NCI-H748 treated with DMSO at 0.1 percent for 48 hours (cell line): ENCODE measurements at places on chromosomes 16 and 17.

DNA sequence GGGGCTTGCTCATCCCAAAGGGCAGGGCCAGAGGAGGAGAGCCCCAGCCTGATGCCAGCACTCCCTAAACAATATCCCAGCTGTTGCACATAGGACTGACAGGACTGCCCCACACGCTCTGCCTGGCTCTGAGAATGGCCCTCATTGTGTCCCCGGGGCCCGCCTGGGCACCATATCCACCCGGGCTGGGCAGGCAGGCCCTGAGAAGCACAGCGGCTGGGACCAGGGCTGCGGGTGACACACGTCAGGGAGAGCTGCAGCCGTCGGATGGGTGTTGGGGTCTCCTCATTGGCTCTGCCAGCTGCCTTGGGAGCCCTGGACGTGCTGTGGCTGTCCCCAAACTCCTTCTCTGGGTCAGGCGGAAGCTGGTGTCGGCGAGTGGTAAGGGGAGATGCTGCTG lies 4.2 kb downstream of the BCAR1 start:
- no peak for DNase-seq

- DNase-seq = no peak
Observed at GRCh38 chr17:78526231-78527025, 50.8 kb downstream of the DNAH17 start.

DNA sequence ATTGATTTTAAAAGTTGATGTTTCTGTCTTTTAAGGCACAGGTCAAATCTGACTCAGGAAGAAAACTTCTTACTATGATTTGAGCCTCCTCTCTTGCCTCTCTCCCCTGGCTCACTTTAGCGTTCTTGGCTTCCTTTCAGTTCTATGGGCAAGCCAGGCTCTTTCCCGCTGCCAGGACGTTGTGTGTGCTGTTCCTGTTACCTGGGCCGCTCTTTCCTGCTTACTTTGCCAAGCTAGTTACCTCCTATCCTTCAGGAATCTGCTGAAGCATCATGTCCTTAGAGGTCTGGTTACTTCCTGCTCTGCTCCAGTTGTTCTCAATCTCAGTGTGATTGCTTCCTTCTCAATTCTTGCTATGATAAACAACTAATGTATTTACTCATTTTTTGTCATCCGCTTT lies 1108.5 kb upstream of the EEF2KMT start:
- DNase-seq = no peak

- no peak for DNase-seq
Observed at GRCh38 chr17:39079836-39080235, 71.6 kb downstream of the PLXDC1 start.

DNA sequence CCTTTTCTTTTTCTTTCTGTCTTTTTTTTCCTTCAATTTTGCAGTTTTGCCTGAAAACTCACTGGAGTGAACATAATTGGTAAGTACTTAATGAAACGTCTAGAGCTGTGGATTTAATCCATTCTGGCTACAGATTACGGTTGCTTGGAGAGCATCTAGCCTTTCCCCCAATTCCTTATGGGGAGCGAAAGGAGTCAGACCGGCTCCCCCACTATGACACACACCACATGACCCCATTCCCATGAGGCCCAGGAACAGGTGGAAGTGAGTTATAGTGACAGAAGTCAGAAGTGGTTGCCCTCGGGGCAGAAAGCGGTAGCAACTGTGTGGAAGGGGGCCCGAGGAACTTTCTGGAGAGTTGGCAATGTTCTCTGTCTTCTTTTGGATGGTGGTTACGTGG lies 41.2 kb downstream of the EMP2 start:
- DNase-seq = no peak

- no peak for DNase-seq
Observed at GRCh38 chr17:7590743-7591142, 849 bp upstream of the SOX15 start.

DNA sequence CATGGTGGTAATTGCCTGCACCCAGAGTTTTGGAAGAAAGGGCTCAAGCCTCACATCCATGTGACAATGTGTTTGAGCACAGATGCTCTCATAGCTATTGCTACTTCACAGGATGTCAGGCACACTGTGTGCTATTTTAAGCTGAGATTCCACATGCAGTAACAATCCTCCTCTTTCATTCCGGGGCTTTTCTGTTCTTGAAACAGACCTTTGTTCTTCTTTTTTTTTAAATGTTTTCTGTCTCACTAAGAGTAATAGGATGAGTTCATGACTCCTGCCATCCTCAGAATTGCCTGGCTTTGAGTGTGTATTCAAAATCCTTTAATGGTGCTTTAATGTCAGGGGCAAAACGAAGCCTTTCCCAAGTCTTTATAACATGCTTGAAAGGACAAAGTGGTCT lies 198.9 kb downstream of the ABCC12 start:
- DNase-seq = no peak

DNA sequence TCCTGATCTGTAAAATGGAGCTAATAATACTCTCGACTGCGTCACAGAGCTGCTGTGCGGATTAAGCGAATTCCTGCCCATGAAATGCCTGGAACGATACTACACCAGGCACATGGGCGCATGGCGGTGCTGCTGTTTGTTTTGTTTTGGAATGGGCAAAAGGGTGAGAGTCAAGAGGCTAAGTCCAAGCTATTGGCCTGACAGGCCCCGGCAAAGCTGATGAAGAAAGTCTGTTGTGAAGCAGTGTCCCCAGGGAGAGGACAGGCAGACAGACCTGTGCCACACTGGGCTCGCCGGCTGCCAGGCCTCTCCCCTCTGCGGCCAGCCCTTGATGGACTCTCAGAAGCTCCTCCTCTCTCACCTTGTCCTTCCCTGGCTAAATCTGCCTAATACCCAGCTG lies 31.3 kb upstream of the RASD1 start:
- DNase-seq = no peak

DNA sequence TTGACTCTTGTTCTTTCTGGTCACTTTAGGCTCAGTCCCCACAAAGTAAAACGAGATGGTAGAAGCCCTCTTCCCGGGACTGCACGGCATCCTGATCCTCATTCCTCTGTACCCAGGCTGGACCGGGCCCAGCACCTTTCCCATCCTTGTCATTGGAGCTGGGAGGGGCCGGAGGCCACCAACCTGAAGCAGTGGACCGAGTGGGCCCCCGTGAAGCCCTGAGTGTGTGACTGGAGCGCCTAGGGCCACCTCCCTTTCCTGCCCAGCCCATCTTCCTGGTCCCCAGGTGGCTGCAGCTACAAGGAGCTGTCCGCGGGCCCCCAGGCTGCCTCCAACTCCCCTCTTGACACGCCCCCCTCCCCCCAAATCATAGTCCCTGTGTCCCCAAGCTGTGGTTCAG lies 17.1 kb upstream of the CD300A start:
- DNase-seq = no peak

- no peak for DNase-seq
Observed at GRCh38 chr16:88742896-88743605, 36.7 kb downstream of the CTU2 start.

- DNase-seq = no peak
Observed at GRCh38 chr17:76812263-76812662, 55.9 kb upstream of the MGAT5B start.
